ENCODE measurements at places on chromosomes 3 and 15.

GRCh38 chr3:114690911-114691310, 397.1 kb downstream of the TIGIT start:
- no peak for DNase-seq

GRCh38 chr3:185530856-185531255, 21.5 kb downstream of the LIPH start:
- no peak for DNase-seq

DNA sequence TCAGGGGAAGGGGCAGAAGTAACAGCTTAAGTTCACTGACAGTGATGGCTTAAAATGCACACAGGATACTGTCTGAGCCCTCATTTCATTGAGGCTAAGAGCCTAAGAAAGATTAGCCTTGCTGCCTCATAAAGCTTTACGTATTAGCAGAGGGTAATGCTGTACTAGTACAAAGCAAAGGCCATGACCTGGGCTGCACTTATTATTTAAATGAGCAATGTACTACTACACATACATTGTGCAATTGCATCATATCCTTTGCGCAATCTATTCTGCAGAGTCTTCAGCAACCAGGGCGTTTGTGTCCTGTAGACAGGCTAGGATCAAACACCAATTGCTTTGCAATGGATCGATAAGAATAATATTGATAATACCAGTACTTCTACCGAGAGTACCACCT, 221.8 kb downstream of the TPRG1 start:
- no peak for DNase-seq

GRCh38 chr3:124639406-124640237, 90.6 kb upstream of the UMPS start:
- no peak for DNase-seq

DNA sequence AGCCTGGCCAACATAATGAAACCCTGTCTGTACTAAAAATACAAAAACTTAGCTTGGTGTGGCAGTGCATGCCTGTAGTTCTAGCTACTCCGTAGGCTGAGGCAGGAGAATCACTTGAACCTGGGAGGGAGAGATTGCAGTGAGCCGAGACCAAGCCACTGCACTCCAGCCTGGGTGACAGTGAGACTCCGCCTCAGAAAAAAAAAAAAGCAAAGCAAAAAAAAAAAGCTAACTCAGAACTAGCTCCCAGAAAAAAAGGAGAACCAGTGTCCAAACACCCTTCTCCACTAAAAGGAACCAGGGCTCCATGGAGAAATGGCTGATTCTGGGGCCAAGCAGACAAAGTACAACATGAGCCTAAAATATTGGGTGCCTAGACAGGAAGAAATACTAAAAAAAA, 16.7 kb upstream of the CRTC3 start:
- no peak for DNase-seq

Measured in NCI-H748 treated with DMSO at 0.1 percent for 48 hours (cell line).